ENCODE measurements at places on chromosomes 12 and 14. TPM values are rescaled to one million over a fixed set of nuclear protein-coding genes. Genes with fewer than 3 reads are reported as not detected.

ANKRD9 gene
- 24.8 TPM for total RNA-seq

CEP290 gene
- 24.6 TPM for total RNA-seq

SIX6 gene
- total RNA-seq = not detected

LRCOL1 gene
- total RNA-seq = not detected

PMCH gene
- 0.33 TPM for total RNA-seq

PLA2G1B gene
- total RNA-seq = 0.59 TPM

DNA sequence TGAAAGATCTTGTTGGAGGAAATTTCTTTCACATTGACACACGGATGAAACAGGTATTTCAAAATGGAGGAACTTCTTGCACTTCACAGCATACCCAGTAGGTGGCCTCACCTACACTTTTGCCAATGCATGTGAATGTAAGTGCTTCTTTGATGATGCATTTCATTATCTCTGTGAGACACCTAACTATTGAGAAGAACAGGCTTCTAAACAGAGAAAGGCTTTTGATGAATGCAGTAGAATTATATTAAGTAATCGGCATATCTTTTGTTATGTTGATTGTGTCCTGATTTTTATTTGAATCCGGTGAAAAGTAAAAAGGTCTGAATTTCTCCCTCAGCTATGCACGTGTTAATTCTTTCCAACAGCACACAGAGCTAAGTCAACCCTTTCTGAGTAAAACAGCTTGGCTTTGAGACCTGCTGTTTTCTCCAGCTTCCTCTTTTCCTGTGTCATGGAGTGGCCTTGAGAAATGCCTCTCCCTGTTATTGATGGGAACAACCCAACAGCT, 399.0 kb downstream of the NAV3 start:
- H3K36me3 ChIP-seq = no peaks in the 10 kb centered on the region
- peaks cover 3% of the 10 kb centered on the region for H3K4me1 ChIP-seq
- no peak overlapping the region for H3K4me3 ChIP-seq
- peak overlapping the region; percentile 29 for H3K27ac ChIP-seq
- H3K27me3 ChIP-seq = no peaks in the 10 kb centered on the region

DNA sequence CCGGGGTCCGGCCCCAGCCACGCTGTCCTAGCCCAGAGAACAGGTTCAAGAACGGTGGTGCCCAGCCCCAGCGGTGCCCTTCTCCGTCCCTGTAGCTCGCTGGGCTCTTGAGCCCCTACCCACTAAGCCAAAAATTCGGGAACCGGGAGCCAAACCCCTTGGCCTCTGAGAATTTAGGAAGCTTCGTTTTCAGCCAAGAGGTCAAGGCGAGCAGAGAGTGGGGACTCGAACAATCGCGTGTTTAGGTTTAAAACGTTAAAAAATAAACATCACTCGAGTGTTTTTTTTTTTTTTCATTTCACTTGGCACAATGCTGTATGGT, 6.2 kb downstream of the SIX1 start:
- peaks cover 100% of the 10 kb centered on the region for H3K27me3 ChIP-seq
- peaks cover 27% of the 10 kb centered on the region for H3K4me1 ChIP-seq
- no peak overlapping the region for H3K27ac ChIP-seq
- peak overlapping the region; percentile 9 for H3K4me3 ChIP-seq

DNA sequence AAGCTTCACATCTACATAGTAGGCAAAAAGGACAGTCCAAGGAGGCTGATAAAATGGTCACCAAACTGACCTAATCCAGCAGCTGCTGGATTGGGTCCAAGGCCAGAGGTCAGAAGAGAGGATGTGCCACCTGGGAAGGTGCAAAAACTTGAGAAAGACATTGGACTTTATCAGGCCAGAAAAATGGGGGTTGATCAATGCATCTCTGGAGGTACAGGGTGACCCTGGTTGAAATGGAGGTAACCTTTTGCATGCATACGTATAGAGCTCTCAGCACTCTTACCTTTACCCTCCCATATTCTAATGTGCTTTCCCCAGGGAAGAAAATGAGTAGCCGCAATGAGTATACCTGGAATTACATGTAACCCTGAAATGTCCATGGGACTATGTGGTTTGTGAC, 16.0 kb downstream of the BTG1 start:
- peaks cover 9% of the 10 kb centered on the region for H3K4me1 ChIP-seq
- H3K36me3 ChIP-seq = no peaks in the 10 kb centered on the region
- no peaks in the 10 kb centered on the region for H3K27me3 ChIP-seq
- H3K27ac ChIP-seq = no peak overlapping the region
- no peak overlapping the region for H3K4me3 ChIP-seq

- no peaks in the 10 kb centered on the region for H3K36me3 ChIP-seq
- peaks cover 13% of the 10 kb centered on the region for H3K27me3 ChIP-seq
- no peak overlapping the region for H3K27ac ChIP-seq
- H3K4me3 ChIP-seq = peak overlapping the region; percentile 54
- no peak for DNase-seq
Observed at GRCh38 chr14:23183158-23183470, 346 bp downstream of the SLC7A8 start.

GRCh38 chr12:106445959-106446358, 88.4 kb downstream of the POLR3B start:
- DNase-seq = peak; percentile 30
- no peaks in the 10 kb centered on the region for H3K4me1 ChIP-seq
- H3K36me3 ChIP-seq = no peaks in the 10 kb centered on the region
- no peaks in the 10 kb centered on the region for H3K27me3 ChIP-seq
- peak overlapping the region; percentile 70 for H3K27ac ChIP-seq
- H3K4me3 ChIP-seq = no peak overlapping the region

DNA sequence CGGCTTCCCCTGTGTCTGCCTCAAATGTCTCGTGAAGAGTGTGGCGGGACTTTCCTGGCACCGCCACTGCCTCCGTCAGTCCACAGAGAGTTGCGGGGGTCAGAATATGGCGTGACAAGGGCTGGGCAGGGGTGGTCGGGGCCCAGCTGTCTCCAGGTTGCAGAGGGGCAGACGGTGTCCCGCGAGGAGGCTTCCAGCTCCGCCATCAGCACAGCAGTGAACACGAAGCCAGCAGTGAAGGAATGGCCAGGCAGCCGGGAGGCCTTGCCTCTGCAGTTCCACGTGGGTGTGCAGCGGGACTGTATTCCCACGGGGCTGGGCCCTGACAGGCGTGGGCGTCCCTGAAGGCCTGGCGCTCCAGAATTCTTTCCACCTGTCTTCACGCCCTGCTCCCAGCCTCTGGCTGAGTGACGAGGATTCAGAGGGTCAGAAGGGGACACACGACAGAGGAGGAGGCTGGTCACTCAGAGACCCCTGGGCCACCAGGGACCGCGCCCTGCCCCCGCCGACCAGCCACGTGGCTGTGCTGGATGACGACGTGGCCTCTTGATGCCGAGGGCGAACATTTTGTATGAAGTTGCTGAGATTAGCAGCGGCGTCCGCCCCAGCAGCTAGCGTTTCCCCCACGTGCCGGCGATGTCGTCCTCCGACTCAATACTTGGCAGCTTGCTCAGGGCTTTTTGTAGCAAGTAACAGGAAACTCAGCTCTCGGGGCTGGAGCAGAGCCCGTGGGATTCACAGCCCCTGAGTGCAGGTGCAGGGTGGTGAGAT, 25.0 kb upstream of the GALNT9 start:
- no peak overlapping the region for H3K4me3 ChIP-seq
- no peak for DNase-seq
- no peaks in the 10 kb centered on the region for H3K27me3 ChIP-seq

- H3K4me1 ChIP-seq = peaks cover 10% of the 10 kb centered on the region
- no peaks in the 10 kb centered on the region for H3K36me3 ChIP-seq
- no peak overlapping the region for H3K4me3 ChIP-seq
- no peaks in the 10 kb centered on the region for H3K27me3 ChIP-seq
Observed at GRCh38 chr12:56983386-56983785, 23.0 kb downstream of the ZBTB39 start.

GRCh38 chr12:5577211-5577612, 145.3 kb downstream of the NTF3 start:
- H3K36me3 ChIP-seq = no peaks in the 10 kb centered on the region
- no peak for DNase-seq
- H3K27ac ChIP-seq = no peak overlapping the region
- H3K27me3 ChIP-seq = no peaks in the 10 kb centered on the region

- no peaks in the 10 kb centered on the region for H3K4me1 ChIP-seq
- no peak overlapping the region for H3K4me3 ChIP-seq
- H3K36me3 ChIP-seq = no peaks in the 10 kb centered on the region
- no peak overlapping the region for H3K27ac ChIP-seq
- H3K27me3 ChIP-seq = no peaks in the 10 kb centered on the region
- no peak for DNase-seq
Observed at GRCh38 chr12:16361142-16361783, 13.8 kb downstream of the MGST1 start.

DNA sequence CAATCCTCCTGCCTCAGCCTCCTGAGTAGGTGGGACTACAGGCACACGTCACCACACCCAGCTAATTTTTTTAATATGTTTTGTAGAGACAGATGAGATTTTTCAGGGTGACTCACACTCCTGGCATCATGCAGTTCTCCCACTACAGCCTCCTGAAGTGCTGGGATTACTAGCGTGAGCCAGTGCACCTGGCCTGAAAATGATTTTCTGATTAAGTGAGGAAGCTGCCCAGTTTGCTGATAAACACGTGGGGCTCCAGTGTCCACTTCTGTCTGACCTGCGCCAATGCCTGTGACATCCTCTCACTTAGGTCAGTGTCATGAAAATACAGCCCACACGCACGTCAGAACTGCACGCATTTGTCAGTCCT, 37.0 kb upstream of the SFSWAP start:
- DNase-seq = no peak
- H3K27me3 ChIP-seq = no peaks in the 10 kb centered on the region
- H3K4me1 ChIP-seq = peaks cover 7% of the 10 kb centered on the region
- H3K27ac ChIP-seq = no peak overlapping the region

- peaks cover 25% of the 10 kb centered on the region for H3K4me1 ChIP-seq
- H3K36me3 ChIP-seq = no peaks in the 10 kb centered on the region
- no peak overlapping the region for H3K4me3 ChIP-seq
- no peak overlapping the region for H3K27ac ChIP-seq
- no peak for DNase-seq
Observed at GRCh38 chr14:77979171-77979570, 179.3 kb downstream of the ADCK1 start.

GRCh38 chr14:60651796-60652673, 2.8 kb upstream of the SIX1 start:
- peaks cover 55% of the 10 kb centered on the region for H3K4me1 ChIP-seq
- H3K27me3 ChIP-seq = peaks cover 100% of the 10 kb centered on the region
- DNase-seq = peak; percentile 53
- no peak overlapping the region for H3K27ac ChIP-seq

DNA sequence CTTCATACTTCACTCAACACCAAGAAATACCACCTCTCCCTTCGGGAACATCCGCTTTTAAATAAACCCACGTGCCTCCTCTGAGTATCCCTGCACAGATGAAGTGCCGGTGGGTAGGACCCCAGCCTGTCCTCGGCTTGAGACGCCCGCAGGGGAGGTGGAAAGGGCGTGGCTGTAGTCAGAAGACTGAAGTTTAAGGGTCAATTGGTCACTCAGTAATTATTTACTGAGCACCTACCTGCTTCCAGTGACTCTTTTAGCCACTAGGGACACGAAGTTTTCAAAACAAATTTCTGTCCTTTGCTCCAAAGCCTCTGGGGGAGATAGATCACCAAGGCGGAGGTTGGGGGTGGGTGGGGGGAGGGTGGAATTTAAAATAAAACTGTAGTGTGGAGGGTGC, 309.4 kb downstream of the VRK1 start:
- H3K27me3 ChIP-seq = no peaks in the 10 kb centered on the region
- DNase-seq = no peak
- H3K4me3 ChIP-seq = no peak overlapping the region
- H3K4me1 ChIP-seq = no peaks in the 10 kb centered on the region
- H3K36me3 ChIP-seq = no peaks in the 10 kb centered on the region

DNA sequence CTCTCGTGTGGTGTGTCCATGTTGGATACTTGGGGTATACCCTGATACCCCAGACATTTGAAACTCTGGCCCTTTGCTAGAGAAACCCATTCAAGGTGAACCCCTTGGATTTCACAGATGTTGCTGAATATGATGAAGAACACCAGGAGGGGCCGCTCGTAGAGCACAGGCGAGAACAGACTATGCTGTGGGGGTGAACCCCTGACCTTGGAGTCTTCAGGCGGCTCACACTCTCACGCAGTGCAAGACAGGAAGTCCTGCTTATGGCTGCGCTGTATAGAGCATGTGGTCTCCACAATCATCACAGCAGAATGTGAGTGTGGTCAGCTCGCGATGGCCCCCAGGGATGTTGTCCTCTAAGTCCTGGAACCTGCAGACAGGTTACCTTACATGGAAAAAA, 60.4 kb downstream of the SLC15A4 start:
- H3K4me3 ChIP-seq = no peak overlapping the region
- H3K27me3 ChIP-seq = peaks cover 12% of the 10 kb centered on the region
- peaks cover 10% of the 10 kb centered on the region for H3K4me1 ChIP-seq
- H3K27ac ChIP-seq = no peak overlapping the region
- H3K36me3 ChIP-seq = no peaks in the 10 kb centered on the region

GRCh38 chr14:22929104-22929960, at the start of gene PRMT5:
Gene PRMT5 (minus strand): TSS chr14:22929376. CDS start chr14:22929361, 15 bp downstream.
- peaks cover 21% of the 10 kb centered on the region for H3K36me3 ChIP-seq
- peak within 1 kb of the TSS; percentile 100 for H3K4me3 ChIP-seq
- peaks cover 27% of the 10 kb centered on the region for H3K4me1 ChIP-seq
- peak within 1 kb of the TSS; percentile 96 for H3K27ac ChIP-seq
- no peaks in the 10 kb centered on the region for H3K27me3 ChIP-seq

GRCh38 chr14:98169170-98169587, 1102.8 kb downstream of the BCL11B start:
- no peak overlapping the region for H3K4me3 ChIP-seq
- no peaks in the 10 kb centered on the region for H3K27me3 ChIP-seq
- DNase-seq = no peak
- H3K27ac ChIP-seq = no peak overlapping the region
- H3K36me3 ChIP-seq = no peaks in the 10 kb centered on the region
- H3K4me1 ChIP-seq = no peaks in the 10 kb centered on the region

- peaks cover 37% of the 10 kb centered on the region for H3K36me3 ChIP-seq
- DNase-seq = no peak
- H3K4me1 ChIP-seq = no peaks in the 10 kb centered on the region
- H3K27ac ChIP-seq = no peak overlapping the region
Observed at GRCh38 chr14:21486640-21487087, 9.7 kb downstream of the TOX4 start.

DNA sequence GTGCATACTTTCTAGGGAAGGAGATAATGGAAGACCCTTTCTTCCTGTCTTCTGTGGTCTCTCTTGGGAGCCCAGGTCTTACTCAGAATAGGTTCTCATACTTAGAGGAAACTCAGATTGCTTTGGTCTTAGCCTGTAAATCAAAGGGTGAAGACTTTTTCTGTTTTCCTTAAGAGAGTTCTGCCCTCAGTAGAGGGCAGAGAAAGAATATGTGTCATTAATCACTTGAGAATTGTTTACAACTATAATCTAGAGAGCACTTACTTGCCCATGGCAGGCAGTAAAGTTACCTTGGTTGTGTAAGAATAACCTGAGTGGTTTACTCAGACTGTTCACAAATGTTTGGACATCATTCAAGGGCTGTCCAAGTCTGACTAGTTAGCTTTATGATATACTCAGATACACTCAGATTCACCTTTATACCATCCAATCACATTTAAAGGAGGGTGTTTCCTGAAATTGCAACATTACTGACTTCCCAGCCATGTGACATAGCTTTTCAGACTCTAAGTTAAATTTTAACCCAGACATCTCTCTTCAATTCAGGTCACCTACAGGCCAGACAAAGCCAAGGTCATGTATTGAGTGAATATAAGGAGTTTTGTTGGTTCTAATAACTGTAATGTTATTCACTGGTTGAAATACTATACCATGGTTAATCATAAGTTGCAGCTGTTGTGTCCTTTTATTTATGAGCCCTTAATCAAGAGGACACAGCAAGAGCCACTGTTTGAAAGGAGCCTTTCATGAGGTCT, 372.2 kb downstream of the RAD51B start:
- no peak overlapping the region for H3K27ac ChIP-seq
- H3K27me3 ChIP-seq = no peaks in the 10 kb centered on the region
- DNase-seq = no peak
- no peak overlapping the region for H3K4me3 ChIP-seq
- no peaks in the 10 kb centered on the region for H3K4me1 ChIP-seq

All from spinal cord (tissue), 10 donors.